ENCODE measurements at places on chromosomes 5 and 9.

DNA sequence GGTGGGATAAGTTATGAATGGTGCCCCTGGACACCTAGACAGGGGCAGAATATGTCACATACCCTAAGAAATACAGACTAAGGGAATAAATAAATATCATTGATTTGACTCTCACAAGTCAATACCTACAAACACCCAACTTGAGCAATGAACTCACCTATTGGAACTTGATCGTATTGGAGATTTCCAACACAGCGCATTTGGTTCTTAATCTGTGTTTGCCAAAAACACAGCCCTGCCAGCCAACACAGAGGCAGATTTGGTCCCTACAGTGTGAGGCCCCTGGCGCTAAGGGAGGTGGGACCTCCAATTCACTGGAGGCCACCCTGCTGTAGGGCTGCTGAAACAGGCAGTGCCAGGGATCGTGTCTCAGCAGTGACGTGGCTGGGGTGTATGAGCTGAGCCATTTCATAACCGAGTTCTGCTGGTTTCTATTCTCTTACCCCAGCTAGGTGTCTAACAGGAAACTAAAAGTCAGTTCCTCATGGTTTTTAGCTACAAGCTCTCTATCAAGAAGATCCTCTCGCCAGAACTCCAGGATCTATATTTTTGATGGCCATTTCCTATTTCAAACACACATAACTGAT lies 84.5 kb downstream of the SLC1A1 start:
- no peak for DNase-seq

- DNase-seq, result no peak
Observed at GRCh38 chr5:88838500-88838899, 44.5 kb downstream of the MEF2C start.

DNA sequence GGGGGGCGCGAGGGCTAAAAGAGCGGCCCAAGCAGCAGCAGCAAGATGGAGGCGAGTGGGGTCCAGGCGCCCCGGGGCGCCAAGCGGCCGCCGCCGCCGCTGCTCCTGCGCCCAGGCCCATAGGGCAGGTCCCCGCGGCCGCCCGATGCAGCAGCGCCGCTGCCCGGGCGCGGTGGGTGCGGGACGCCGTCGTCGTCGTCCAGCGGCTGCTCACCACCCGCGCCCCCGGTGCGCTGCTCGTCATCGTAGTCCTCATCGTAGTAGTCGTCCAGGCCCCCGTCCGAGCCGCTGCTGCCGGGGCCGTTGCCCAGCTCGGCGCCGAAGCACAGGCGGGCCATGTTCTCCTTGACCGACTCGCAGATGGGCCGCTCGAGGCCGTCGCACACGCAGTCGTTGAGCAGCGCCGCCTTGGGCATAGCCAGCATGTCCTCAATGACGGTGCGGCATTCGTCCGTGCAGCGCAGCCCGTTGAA lies 1.5 kb downstream of the GAS1 start:
- no peak for DNase-seq

GRCh38 chr9:16996901-16997491 lies 126.5 kb upstream of the BNC2 start:
- DNase-seq, result no peak

- DNase-seq, result no peak
Observed at GRCh38 chr5:3511934-3512333, 83.7 kb upstream of the IRX1 start.

DNA sequence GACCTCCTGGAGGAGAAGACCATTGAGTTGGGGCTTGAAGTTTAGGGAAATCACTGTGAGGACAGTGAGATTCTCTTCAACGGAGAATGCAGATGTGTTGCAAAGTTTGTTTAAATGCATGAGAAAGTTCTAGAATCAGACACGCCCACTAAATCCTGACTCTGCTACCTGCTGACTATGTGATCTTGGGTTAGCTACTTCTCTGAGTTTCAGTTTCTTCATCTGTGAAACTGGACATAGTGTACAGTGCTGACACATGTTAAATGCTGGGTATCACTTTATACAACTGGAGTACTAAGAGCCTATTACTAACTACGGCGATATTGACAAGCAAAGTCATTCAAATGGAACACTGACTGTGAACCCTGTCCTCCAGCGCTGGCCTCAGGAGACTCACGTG lies 255.5 kb downstream of the HSPA4 start:
- no peak for DNase-seq

DNA sequence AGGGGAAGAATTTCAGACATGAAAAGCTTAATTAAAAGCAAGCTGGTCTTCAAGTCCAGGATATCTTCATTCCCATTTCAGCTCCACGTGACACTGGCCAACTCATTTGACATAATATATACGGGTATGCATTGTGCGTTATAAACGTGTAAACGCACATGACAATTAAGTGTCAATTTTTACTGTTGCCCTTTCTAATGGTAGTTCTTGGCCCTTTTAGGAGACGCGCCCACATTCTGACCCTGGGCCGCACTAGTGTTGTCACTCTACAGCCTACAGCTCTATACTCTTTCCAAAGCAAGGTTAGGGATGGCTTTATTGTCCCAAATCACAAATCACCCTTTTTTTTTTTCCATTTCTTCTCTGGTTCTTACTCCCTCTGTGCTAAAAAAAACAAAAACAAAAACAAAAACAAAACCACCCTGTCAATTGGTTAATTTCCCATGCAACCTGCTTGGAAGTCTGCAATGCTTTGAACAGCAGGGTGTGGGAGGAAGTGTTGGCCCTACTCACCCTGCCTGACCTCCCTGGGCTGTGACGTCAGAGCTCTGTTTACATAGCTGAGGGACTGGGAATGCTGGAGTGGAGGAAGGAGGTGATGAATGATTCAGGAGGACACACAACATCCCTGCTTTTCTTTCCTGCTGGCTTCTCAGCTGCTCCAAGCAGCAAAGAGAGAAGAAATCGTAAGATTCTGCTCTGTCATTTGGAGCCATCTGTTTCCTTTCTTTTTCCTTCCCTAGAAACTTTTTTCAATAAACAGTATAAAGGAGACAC lies 19.3 kb downstream of the RFK start:
- no peak for DNase-seq

DNA sequence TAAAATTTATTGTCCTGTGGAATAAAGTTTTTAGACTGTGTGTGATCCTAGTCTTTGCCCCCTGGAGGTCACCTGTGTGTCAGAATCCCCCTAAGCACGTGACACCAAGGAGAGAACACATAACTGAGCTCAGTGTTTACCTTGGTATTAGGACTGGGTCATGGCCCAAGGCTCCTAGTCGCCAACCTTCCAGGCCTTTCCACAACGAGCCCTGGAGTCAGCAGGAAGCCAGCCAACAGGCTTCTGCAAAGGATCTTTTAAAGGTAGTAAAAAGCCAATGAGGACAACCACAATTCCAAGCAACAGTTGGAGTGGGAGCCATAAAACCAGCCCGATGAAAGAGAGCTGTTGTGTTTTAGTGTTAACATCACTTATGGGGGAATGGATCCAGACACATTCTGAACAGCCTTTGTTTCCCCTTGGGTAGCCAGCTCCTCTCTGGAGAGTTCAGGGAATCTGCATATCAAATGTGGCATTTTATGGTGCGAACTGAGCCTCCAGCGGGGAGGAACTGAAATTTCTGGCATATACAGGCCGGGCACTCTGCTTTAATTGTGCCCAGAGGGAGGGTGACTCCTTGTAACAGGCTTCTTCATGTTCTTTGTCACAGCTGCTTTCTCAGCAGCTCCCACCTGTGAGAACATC lies 239.9 kb downstream of the FSTL4 start:
- DNase-seq, result no peak

- no peak for DNase-seq
Observed at GRCh38 chr5:10351199-10351905, 2.1 kb upstream of the MARCHF6 start.

- DNase-seq, result no peak
Observed at GRCh38 chr5:139648205-139649081, at the start of gene CXXC5. Gene CXXC5 (plus strand): TSS chr5:139648349. CDS start chr5:139680524, 32,175 bp downstream.

DNA sequence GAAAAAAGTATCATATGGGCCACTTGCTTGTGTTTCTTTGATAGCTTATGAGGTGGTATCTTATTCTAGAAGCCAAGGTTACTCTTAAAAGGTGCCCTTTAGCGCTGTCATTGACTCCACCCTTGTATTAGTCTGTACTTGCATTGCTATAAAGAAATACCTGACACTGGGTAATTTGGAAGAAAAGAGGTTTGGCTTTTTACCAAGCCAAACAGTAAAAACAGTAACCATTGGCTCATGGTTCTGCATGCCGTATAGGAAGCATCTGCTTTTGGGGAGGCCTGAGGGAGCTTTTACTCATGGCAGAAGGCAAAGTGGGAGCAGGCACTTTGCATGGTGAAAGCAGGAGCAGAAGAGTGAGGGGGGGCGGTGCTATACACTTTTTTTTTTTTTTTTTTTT lies 87.4 kb downstream of the TEK start:
- no peak for DNase-seq

DNA sequence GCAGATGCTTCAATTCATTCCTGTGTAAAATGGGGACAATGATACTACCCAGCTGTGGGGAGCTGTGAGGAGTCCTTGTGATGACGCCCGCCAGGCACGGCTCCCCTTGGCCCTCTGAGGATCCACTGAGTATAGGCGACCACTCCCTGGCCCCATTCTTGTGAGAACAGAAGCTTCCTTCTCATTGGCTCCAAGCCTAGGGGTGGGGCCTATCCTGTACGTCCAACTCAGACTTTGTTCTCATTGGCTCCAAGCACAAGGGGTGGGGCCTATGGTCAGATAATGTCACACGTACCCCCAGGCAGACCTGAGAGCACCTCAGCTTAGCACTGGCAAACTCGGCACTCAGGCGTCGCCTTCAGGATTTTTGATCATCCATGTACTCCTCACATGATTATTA lies 232.9 kb upstream of the MVB12B start:
- no peak for DNase-seq

- no peak for DNase-seq
Observed at GRCh38 chr9:92709240-92709639, 39.3 kb upstream of the IPPK start.

DNA sequence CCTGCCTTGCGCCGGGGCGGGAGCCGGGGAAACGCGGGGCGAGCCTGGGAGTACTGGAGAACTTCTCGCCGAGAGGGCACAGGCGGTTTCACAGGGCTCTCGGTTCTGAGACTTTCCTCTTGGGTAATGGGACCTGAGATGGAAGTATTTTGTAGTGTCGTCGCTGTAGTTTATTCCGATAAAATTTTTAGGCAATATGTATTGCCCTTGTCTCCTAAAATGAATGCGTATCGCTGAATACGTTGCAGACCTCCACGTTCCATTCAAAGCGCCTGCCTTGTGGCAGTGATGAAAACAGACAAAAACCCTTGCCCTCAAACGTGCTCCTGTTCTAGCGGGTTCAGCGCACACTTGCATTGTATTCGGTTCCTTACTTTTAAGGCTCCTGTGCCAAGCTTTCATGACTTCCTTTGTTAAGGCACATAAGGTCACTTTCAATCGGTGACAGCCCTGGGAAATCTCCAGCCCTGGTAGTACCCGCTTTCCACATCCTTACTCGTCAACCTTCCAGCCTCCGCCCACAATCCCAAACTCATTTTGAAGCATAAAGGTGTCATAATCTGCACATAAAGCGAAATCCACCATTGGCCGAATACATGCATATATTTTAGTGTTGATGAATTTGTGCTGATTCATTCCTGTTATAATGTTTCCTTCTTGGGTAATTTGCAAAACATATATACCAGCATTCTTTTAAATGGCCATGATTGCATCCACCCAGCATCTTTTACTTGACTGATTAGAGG lies 694 bp downstream of the RMI1 start:
- no peak for DNase-seq

GRCh38 chr9:6852243-6852963 lies 94.6 kb downstream of the KDM4C start:
- no peak for DNase-seq

DNA sequence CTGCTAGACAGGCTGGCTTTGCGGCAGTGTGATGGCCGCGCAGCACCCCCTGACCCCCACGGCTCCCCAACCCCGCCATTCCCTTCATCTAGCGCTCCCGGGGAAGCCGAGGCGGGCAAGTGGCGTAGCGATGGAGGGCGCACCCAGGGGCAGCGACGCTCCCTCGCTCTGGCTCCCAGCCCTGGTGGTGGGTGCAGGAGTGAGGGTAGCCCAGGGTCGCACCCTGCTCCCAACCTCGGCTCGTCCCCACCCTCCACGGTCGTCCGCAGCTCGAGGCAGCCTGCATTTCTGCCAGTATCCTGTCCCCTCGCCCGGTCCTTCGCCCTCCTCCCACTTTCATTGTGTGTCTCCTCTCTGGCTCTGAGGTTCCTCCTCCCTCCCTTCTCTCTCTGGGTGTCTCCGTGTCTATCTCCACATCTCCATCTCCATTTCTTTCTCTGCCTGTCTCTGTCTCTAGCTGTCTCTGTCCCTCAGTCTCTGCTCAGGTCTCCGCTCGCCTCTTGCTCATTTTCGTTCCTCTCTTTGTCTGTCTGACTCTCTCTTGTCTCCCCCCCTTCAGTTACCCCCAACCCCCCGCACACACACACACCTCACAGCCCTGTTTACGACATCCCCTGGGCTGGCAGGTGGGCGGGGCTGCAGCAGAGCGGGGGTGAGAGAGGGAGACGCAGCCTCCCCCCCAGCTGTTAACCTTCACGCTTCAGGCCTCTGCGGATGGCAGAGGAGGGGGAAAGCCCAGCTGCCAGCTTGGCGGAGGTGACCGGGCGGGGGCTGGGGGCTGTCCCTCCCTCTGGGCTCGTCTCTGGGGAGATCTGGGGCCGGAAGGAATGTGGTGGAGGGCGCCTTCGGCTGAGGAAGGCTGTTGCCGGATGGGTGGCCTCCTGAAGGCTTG lies 48.7 kb upstream of the PSD2 start:
- DNase-seq, result peak; percentile 52

DNA sequence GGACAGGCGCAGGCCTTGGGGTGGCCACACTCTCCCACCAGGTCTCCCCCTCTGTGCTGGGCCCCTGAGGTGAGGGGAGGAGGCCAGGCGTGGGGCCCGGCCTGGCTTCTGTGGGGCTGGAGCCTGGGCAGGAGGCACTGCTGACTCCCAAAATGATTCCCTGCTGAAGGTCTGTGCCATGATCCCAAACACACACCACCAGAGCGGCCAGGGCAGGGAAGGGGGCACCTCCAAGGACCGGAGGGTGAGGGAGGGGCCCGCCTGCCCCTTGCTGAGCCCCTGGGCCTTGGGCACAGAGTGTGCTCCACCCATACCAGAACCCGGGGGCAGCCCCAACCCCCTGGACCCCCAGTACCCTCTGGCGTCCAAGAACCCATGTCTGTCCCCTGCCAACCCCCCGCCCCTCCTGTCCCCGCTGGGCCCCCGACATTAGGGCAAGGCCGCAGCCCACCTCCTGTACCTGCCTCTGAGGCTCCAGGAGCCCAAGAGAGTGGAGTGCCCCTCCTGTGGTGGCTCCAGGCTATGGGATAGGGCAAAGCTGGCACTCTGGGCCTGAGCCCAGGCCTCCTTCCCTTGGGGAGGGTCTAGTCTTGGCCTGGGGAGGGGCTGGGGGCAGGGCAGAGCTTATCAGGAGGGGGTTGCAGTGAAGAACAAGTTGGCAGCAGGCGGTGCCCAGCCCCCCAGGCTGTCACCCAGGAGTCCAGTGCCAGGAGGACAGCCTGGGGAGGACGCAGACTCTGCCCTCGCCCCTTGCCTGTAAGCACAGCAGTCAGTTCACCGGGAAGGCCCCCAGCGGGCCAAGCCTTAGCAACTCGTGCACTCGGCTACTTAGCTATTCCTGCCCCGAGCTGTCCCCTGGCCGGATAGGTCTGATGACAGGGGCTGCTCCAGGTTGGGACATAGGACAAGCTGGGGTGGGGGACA lies 2.6 kb upstream of the EGFL7 start:
- DNase-seq, result no peak

- no peak for DNase-seq
Observed at GRCh38 chr5:168227973-168228615, 63.4 kb upstream of the WWC1 start.

Data from stimulated activated CD4-positive, alpha-beta T cell treated with anti-CD3 and anti-CD28 coated beads, TNF-alpha, amount 100 ng/mL, for 4 hours (primary cell).